ENCODE measurements at places on chromosomes 4 and X.

- DNase-seq = no peak
Observed at GRCh38 chrX:138150709-138151108, 560.8 kb downstream of the FGF13 start.

DNA sequence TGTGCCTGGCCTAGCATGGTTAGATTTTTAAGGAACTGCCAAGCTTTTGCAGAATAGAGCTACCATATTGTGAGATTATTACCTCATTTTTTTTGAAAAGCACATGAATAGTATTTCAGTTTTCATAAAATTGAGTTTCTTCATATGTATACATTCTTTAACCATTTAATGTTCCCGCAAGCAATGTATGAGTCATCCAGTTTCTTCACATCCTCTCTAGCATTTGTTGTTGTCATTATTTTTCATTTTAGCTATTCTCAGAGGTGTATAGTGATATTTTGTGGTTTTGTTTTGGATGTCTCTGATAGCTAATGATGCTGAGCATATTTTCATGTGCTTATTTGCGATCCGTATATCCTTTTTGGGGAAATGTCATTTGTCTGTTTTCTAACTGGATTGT, 74.9 kb downstream of the GLUD2 start:
- DNase-seq = no peak

DNA sequence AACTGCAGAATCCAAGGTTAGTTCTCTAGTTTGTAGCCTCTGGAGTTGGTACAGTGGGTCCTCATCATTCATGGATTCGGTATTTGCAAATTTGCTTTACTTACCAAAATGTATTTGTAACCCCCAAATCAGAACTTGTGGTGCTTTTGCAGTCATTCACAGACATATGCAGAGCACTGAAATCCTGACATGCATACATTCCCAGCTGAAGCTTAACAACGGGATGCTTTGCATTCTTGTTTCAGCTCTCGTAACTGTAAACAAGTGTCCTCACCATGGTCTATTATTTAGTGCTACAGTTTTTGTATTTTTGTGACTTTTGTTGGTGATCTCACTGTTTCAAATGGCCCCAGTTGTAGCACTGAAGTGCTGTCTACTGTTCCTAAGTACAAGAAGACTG, 16.1 kb downstream of the BEND4 start:
- DNase-seq = no peak

DNA sequence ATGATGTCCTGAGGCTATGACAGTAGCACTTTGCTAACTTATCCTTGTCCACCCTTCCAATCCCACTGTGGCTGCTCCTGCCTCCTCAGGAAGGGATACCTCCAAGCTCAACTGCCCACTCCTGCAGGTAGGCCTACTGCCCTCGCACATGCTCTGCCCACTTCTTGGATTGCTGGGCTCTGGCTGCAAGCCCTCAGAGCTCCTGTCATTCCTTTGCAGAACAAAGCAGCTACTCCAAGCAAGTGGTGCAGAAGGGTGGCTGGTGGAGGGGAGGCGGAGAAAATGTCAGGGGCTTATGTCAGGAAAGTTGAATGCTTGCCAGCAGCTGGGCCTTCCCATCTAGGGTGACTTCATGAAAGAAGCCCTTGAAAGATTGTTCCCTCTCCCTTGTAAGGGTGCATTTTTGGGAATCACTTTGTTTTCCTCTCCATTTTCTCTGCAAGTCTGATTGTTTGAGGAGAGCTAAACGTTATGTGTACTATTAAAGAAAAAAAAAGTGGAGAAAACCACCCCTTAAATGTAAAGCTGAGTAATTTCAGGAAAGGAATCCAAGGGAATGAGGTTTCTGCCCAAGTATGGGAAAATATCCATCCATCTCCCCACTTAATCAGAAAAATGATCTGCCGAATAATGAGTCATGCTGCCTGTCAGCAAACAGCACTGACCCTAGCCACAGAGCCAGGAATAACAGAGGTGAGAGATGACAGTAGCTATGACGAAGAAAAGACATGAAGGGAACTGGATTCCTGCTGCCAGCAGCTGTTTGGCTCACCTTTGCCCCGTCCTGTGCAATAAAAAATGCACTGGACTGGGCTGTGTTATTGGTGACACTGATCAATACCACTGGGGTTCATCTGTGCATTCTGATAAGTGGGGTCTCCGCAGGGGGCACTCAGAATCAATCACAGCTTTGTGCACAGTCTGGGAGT, 102.0 kb downstream of the RTL5 start:
- no peak for DNase-seq

DNA sequence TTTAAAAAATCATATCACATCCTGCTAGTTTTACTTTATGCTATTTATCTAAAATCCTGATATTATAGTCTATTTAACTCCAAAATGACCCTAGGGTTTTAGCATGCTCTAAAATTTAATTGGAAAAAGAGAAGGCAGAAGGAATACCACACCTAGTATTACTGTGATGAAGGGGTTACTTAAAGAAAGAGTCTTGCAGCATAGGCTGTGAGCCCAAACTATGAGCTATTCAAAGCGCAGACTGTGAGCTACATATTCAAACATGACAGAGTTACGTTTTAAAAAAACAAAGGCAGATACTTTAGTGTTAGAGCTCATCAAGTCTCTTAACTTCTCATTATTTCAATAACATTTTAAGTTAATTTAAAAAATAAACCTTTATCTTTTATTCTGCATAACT, 247.7 kb upstream of the ETNPPL start:
- no peak for DNase-seq

DNA sequence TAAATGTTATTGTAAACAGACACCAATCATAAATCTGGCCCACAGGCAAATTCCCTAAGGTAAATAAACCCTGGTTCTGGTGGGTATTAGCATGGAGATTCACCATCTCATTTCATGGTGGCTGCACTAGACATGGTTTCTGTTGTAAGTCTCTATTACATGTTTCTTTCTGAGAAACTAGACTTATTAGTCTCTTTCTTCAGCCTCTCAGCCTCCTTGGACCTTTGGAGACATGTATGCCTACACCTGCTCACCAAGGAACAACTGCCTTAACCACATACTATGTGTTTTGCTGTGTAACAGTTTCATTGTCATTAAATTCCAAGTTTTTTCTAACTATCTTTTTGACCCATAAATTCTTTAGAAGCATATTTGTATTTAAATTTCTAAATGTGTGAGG, 13.1 kb downstream of the DDIT4L start:
- no peak for DNase-seq

- DNase-seq = no peak
Observed at GRCh38 chr4:53932796-53933610, 131.4 kb downstream of the CHIC2 start.

DNA sequence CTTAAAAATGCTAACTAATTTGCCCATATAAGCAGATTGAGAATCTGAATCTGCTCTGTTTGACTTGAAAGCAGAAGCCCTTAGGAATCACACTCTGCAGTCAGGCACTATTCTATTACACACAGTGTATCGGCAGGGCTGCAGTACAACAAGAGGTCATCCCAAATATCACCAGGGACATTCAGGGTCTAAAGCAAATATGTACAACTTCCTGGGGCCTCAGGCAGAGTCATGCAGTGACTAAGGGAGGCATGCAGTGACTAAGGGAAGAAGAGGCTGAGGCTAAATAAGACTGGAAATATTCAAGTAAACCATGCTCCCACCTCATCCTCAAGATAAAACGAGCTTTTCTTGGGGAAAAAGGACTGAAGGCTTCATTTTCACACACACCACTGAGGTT, 20.9 kb downstream of the MAPK10 start:
- DNase-seq = peak; percentile 6

DNA sequence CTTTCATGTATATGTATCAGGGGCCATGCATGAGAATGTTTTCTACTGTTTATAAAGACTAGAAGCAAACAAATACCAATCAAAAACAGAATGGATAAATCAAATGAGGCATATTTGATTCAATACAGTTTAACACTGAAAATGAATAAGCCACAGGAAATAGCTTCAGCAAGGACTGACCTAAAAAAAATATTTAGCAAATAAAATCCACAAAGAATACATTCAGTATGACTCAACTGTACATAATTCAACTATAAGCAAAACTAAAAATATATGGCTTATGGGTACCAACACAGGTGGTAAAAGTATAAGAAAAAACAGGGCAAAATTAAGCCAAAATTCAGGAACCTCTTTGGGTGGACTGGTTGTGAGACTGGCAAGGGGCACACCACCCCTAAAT, 112.9 kb downstream of the KCNIP4 start:
- no peak for DNase-seq

DNA sequence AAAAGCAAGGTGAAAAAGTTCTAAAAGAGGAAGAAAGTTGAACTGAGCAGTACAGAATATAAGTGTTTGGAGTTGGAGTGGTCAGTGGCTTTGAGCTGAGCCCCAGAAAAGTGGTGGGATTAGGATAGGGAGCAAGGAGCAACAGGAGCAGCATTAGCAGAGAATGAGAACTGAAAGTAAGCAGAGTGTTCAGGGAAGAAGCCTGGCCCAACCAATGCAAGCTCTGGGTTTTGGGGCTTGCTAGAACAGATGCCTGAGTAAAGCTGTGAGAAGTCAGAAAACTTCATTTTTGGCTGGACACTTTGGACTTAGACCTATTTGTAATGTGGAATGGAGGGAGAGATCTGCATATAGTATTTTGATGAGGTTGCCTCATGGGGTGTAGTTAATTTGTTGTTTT, 17.8 kb downstream of the JADE1 start:
- DNase-seq = no peak

GRCh38 chr4:5785806-5786680, 75.0 kb downstream of the EVC start:
- no peak for DNase-seq

- no peak for DNase-seq
Observed at GRCh38 chrX:120457766-120458180, 11.3 kb downstream of the LAMP2 start.

DNA sequence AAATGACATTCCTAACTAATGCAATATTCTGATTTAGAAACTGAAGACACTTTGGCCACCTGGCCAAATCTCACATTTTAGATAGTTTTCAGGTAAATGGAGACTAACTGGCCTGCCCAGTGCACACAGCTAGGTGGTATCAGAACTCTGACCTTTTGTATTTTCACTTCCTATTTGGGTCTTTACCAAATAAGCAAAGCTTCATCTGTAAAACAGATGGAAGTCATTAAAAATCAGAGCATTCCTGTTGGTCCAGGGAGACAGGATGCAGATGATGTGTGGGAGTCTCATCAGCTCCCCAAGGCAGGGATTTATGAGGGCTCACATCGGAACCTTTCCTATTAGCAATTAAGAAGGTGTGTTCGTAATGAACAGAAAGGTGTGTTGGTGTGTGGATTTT, 57.7 kb downstream of the ARHGAP10 start:
- no peak for DNase-seq

Measured in SW 1271 (cell line).